GM10248 (cell line): ENCODE measurements at places on chromosomes 7 and 10.

DNA sequence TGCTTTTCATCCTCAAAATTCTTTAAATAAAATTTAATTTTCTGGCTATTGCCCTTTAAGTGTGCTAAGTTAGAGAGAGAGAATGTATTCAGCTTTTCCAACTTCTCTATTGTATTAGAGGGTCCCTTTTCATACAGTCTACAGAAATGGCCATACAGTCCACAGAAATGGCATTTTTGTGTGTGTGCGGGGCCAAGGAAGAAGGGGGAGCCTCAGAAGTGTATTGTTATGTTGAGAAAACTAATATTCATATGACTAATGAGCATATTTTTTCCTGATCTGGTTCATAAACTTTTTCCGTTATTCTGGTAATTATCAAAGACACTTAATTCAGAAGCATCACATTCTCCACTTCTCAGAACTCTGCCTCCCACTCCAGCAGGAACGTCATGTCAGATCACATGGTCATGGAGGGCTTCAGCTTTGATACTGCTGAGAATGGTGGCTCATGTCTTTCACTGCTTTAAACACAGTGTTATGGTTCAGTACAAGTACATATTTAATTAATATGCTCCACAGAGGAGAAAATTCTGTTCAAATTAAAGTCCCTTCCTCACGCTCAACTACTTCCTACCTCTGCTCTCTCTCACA, 37.1 kb downstream of the ELMO1 start:
- no peak for DNase-seq

DNA sequence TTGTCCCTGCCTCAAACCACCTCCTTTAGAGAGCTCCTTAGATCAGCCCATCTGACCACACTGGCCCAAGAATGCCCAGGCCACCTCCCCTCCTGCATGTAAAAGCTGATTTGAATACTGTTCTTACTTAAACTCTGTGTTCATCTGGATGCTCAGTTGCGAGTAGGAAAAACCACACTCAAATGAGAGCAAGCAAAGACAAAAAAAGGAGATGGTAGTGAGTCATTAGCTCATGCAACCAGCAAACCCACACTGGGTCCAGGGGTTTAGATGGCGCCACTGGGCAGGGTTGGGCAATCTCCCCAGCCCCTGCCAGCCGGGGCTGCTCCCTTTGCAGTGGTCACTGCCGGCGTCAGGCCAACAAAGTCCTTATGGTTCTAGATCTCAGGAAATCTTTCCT, 32.7 kb downstream of the TSPAN15 start:
- no peak for DNase-seq

- DNase-seq, result no peak
Measured at GRCh38 chr10:3780021-3780770, 4.8 kb downstream of the KLF6 start.

- peak; percentile 69 for DNase-seq
Measured at GRCh38 chr7:50331564-50332208, 27.2 kb downstream of the IKZF1 start.

DNA sequence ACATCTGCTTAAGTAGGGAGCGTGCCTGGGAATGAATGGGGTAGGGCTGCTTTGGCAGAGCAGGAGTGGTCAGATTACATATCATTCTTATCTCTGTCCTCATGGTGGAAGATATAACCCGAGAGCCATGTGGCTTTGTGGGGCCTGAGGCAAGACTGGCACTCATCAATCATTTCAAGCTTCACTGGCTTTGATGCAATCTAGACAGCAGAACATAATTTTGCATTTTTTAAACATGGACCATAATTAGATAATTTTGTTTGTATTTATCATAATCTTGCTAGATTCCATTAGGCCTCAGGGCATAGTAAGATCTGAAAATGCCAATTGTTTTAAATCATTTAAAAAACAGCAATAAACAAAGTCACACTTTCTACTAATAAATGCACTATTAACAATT, 480.3 kb downstream of the NXPH1 start:
- DNase-seq, result no peak

- no peak for DNase-seq
Measured at GRCh38 chr7:369476-370258, 79.7 kb downstream of the FOXL3 start.

GRCh38 chr10:124417895-124418725, 613 bp downstream of the OAT start:
- DNase-seq, result peak; percentile 27

GRCh38 chr10:10598297-10598696, 419.4 kb upstream of the CELF2 start:
- DNase-seq, result peak; percentile 5

DNA sequence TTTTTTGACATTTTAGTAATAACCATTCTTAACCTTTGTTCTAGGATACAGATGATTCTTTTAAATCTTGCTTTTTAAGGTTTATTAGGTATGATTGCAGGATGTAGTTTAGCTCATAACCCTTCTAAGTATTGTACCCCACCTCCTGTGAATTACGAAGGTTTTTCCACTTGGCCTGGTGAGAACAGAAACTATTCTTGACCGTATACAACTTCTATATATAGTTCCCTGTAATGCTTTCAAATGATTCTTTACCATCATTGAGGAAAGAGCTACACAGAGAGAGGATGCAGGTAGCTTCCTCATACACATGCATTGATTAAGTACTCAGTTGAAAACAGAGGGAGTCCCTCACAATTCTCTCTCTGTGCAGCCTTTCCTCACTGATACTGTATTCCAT, 86.3 kb downstream of the PALS2 start:
- DNase-seq, result peak; percentile 31

DNA sequence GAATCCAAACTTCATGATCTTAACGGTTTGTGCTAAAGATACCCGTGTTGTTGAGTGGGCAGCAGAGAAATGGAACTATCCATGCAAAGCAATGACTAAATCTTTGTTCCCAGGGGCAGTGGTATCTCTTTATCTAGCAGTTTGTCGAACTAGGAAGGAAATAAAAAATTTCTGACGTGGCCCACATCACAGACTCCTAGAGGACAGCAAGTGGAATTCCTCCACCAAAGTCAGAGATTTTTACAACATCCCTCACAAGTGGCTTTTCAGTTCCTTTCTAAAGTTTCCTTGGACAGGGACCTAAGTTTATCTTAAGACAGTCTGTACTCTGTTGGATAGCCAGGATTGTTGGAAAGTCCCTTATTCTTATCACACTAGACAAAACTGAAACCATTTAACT, 136.0 kb downstream of the RAPGEF5 start:
- no peak for DNase-seq

DNA sequence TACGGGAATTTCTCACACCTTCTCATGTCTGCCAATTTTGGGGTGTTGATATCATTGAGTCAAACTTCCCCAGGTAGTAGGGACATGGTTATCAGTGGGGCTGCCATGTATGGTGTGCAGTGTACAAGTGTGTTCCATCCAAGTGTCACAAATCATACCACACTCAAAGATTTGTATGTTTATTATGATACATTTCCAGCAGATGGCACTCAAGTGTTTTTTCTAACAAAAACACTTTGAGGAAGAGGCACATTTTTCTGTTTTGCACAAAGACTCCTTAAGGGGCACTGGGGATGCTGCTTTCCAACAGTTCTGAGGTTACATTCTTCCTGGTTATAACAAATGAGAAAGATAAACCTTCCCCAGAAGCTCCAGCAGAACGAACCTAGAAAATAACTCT, 414.5 kb downstream of the REEP3 start:
- DNase-seq, result no peak

- no peak for DNase-seq
Measured at GRCh38 chr10:113047963-113048781, 98.1 kb downstream of the TCF7L2 start.

DNA sequence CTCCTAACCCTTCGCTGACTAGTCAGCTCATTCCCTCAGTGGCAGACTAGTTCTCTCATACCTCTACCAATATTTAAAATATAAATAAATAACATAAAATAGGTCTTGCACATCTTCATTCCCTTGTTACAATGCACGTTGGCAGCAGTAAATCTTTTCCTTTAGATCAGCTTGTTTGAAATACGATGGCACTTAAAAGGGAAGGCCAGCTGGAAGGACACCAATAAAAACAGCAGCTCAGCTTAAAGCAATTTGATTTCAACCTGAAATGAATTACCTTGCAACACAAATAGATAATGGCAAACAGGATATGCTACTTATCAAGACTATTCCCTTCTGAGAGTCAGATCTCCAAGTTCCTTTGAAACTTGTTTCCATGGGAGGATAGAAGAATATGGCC, 321.8 kb downstream of the GFRA1 start:
- no peak for DNase-seq

GRCh38 chr10:124606822-124607221, 137.4 kb downstream of the FAM53B start:
- DNase-seq, result no peak

GRCh38 chr10:22243321-22243720, 25.5 kb upstream of the EBLN1 start:
- DNase-seq, result no peak

DNA sequence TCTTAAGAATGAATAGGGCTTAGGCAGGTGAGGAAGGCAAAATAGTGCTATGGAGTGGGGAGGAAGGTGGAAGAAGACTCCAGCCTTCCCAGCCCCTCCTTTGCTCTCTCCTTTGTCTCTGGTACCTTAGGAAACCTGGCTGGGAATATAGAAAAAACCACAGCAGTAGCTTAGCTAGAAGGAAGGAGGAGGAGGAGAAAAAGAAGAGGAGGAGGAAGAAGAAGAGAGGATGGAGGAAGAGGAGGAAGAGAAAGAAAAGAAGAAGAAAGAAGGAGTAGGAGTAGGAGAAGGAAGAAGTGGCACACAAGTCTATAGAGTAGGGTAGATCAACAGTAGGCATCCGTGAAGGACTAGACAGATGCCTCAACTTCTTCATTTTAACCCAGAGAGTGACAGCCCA, 36.5 kb upstream of the FAM180A start:
- no peak for DNase-seq

GRCh38 chr10:85542936-85543730, 823.5 kb downstream of the GRID1 start:
- DNase-seq, result no peak

GRCh38 chr7:127347567-127348246, 44.8 kb downstream of the ZNF800 start:
- peak; percentile 88 for DNase-seq

DNA sequence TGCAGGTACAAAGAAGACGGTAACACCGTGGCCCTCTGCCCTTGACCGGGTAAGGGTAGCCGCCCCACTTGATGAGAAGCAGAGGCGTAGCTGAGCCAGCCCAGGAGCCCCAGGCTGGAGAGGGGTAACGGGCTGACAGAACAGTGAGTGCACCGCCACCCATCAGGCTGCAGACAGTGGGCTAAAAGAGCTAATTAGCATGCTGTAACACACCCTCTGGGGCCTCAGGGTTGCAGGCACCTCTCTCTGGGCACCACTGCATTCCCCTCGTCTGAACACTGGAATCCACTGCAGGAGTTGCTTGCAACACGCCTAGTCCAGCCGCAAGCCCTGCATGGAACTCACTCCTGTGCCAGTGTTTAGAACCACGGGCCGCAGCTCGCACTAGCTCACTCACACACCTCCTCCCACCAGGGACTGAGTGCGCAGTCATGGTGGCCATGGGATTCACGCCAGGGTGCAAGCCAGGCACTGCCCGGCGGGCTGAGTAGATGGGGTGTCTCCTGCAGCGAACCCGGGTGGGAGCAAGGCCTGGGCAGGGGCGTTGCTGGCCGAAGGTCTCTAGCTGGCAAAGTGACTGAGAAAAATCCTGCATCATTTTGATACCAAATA, 36.1 kb downstream of the AGMO start:
- no peak for DNase-seq

DNA sequence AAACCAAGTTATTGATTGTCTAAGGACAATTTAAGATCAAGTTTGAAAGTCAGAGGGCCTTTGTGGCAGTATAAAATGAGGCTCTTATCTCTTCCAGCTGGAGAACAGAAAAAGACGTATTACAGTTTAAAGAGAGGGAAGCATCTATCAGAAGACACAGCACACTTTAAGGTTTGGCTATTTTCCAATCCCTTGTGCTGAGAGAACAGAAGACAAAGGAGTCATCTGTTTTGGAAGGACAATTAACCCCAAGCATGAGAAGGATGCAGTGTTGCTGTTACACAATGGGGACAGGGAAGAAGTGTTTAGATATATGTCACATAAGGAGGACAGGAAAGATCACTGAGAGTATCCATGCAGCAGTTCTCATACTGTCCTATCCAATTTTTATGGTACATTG, 1224.2 kb upstream of the SORCS1 start:
- no peak for DNase-seq

DNA sequence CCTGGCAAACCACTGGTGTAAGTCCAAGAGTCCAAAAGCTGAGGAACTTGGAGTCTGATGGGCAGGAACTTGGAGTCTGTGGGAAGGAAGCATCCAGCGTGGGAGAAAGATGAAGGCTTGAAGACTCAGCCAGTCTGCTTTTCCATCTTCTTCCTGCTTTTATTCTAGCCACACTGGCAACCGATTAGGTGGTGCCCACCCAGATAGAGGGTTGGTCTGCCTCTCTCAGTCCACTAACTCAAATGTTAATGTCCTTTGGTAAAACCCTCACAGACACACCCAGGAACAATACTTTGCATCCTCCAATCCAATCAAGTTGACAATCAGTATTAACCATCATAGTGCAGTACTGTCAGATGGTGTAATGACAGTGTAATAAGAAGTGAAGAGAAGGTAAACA, 119.2 kb downstream of the EPC1 start:
- no peak for DNase-seq

- no peak for DNase-seq
Measured at GRCh38 chr7:36468370-36469101, 78.9 kb downstream of the ANLN start.

- no peak for DNase-seq
Measured at GRCh38 chr7:51587604-51588003, 271.0 kb upstream of the COBL start.

- no peak for DNase-seq
Measured at GRCh38 chr7:4657640-4658417, 24.3 kb upstream of the FOXK1 start.

GRCh38 chr10:131513901-131514300, 202.4 kb upstream of the TCERG1L start:
- DNase-seq, result no peak

GRCh38 chr7:27123477-27124053, 7.0 kb downstream of the HOXA4 start:
- no peak for DNase-seq

DNA sequence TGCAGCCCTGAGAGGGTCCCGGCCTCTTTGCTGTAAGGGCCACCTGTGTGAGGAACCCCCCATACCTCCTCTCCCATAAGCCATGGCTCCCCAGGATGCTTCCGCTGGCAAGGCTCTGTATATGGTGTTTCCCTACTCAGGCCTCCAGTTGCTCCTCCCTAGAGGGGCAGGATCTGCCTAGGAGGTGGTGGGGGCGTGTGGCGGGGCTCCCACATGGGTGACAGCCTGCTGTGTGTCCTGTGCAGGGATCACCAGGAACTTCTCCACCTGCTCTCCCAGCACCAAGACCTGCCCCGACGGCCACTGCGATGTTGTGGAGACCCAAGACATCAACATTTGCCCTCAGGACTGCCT, 25.7 kb upstream of the CSGALNACT2 start:
- no peak for DNase-seq

- DNase-seq, result no peak
Measured at GRCh38 chr7:106621393-106622132, 39.4 kb downstream of the CCDC71L start.
